ENCODE measurements at places on chromosomes 2 and 18.
A peak's percentile ranks its signal among the peaks of the same experiment; 100 is the strongest.

- H3K4me3 ChIP-seq: no peak overlapping the region
- no peaks in the 10 kb centered on the region for H3K36me3 ChIP-seq
- no peak overlapping the region for H3K27ac ChIP-seq
Measured at GRCh38 chr2:236498369-236498768, 71.3 kb upstream of the ACKR3 start.

DNA sequence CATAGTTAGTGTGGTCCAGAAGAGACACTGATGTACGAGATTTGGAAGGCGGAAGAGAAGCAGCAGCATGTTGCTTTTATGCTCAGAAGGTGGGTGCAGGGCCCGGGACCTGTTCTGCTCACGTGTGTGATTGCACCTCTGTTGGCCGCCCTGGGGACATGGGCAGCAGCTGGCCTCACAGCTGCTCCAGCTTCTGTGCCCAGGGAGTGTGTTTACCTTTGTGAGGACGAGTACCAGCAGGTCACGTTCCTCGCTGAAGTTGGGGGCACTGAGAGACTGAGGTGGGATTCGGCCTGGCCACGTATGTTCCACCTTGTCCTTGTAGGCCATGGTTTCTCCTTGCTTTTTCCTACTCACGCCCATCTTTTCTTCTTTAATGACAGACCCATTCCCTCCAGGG, 86.3 kb downstream of the PMAIP1 start:
- peaks cover 18% of the 10 kb centered on the region for H3K27me3 ChIP-seq
- DNase-seq: no peak
- H3K36me3 ChIP-seq: no peaks in the 10 kb centered on the region

DNA sequence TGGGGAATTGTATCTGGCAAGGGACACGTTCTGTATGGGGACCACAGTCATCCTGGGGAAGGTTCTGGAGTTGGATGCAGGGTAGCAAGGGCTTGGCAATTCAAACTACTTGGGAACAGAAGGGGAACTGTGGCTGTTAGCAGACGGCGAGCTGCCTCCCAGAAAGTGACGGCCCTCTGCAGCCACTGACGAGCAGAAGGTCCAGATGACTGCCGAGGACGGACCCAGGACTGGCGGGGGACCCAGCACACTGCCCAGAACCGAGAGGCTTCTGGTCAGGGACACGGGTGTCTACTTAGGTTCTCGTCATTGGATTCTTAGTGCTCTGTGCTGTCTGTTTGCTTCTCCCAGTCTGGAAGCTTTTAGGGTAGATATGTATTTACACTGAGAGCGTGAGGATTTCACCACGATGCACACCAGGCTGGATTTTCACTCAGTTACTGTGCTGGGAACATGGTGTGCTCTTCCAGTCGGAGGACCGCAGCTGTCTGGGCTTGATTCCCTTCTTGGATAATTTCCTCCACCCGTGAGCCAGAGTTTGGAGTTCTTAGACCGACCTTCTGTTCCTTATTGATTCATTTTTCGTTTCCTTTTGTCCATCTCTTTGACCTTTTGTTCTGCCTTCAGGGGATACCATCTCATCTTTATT, 13.4 kb downstream of the GPR35 start:
- no peaks in the 10 kb centered on the region for H3K36me3 ChIP-seq
- H3K27ac ChIP-seq: no peak overlapping the region
- H3K27me3 ChIP-seq: peaks cover 27% of the 10 kb centered on the region
- no peak overlapping the region for H3K4me3 ChIP-seq
- H3K4me1 ChIP-seq: no peaks in the 10 kb centered on the region
- no peak for DNase-seq

DNA sequence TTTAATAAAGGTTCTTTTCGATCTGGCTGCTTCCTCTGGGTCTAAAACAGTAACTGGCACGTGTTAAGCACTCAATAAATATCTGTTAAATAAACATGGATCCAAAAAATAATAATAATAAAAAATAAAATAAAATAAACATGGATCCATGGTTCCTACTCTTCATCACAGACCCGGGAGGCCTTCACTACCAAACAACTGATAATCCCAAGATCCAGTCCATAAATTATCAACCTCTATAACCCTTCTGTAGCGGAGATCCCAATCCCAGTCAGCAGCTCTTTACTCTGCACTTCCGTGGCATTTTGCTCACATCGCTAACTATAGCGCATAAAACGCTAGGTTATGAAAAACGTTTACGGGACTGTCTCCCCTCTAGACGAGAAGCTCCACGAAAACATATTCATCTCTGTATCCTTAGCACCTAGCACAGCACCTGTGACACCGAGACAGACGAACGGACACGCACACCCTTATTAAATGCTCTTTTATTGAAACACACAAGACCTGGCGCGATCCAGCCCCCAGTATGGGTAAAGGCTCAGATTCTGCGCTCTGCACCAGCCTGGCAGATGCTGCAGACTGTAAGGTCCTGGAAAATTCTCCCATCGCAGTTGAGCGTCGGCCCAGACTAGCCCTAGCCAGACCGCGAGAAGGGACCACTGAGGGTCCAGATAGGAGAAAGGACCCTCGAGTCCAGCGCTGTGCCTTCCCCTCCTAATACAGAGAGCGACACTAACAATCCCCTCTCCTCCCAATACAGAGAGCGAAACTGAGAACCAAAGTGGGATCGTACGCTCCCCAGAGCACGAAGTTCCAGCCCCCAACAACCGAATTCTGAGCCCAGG, 770 bp downstream of the NBAS start:
- DNase-seq: no peak
- peak overlapping the region; percentile 99 for H3K4me3 ChIP-seq
- no peaks in the 10 kb centered on the region for H3K27me3 ChIP-seq
- peak overlapping the region; percentile 81 for H3K27ac ChIP-seq

DNA sequence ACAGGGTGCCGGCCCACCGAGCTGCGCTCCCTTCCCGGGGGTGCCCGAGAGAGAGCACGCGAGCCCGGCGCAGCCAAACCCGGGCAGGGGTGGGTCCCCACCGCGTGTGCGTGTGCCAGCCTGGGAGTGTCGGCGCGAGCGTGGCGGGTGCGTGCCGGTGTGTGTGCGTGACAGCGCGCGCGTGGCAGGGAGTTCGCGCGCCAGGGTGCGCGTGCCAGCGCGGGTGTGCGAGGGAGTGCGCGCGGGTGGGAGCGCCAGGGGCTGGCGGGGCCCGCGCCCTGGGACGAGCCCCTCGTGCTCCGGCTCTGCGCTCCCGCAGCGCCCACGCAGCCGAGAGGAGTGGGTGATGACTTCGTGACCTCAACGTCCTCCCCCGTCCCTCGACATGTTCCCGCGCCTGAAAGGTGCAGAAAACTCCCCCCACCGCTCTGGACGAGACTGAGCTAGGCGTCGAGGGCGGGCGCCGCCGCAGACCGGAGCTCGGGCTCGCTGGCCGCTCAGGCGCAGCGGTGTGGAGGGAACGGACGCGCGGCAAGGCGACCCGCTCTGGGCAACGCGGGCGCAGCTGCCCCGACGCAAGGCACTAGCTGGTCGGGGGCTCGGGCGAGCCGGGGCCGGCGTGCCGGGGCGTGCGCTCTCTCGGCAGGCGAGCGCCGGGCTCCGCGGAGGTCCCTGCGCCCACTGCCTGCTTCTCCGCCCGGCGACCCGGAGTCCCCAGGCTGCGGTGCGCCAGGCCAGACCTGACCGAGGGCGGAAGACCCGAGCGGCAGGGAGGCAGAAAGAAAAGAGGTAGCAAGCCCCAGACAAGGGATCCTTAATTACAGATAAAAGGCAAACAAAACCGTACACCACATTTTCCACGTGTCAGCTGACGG, 582.8 kb downstream of the ZEB2 start:
- H3K27me3 ChIP-seq: peaks cover 40% of the 10 kb centered on the region
- no peaks in the 10 kb centered on the region for H3K36me3 ChIP-seq
- peak overlapping the region; percentile 82 for H3K4me3 ChIP-seq
- peak; percentile 43 for DNase-seq
- peaks cover 26% of the 10 kb centered on the region for H3K4me1 ChIP-seq

DNA sequence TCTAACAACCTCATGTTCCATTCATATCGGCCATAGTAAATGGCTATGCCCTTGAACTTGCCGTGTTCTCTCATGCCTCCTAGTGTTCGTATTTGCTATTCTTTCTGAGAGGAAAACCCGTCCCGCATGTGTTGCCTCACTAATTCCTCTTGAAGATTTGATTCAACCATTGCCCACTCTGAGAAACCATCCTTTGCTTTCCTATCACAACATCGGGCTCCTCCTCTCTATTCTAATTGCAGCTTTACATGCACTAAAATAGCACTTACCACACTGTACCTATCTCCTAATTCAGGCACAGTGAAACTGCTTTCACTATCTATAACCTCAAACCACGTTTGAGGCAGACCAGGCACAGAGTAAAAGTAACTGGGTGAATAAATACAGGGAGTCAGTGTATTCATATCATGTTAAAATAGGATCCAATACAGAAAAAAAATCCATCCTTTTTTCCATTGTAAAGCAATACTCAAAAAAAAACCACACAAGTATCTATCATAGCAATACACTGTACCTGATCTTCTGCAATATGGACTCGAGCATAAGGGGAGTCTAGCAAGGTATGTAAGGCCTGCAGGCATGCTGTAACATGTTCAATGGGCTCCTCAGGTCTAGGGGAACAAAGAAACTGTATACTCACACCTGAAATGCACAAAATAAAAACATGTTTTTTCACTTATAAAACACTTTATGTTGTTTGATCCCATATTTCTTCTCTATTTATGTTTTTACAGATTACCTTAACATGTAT, 39.0 kb upstream of the STRN start:
- no peak overlapping the region for H3K27ac ChIP-seq
- no peaks in the 10 kb centered on the region for H3K4me1 ChIP-seq
- peaks cover 2% of the 10 kb centered on the region for H3K36me3 ChIP-seq
- no peak overlapping the region for H3K4me3 ChIP-seq
- DNase-seq: no peak

GRCh38 chr2:96737831-96738230, 2.0 kb downstream of the LMAN2L start:
- DNase-seq: no peak
- peak overlapping the region; percentile 79 for H3K4me3 ChIP-seq
- no peak overlapping the region for H3K27ac ChIP-seq
- no peaks in the 10 kb centered on the region for H3K27me3 ChIP-seq
- peaks cover 25% of the 10 kb centered on the region for H3K4me1 ChIP-seq

DNA sequence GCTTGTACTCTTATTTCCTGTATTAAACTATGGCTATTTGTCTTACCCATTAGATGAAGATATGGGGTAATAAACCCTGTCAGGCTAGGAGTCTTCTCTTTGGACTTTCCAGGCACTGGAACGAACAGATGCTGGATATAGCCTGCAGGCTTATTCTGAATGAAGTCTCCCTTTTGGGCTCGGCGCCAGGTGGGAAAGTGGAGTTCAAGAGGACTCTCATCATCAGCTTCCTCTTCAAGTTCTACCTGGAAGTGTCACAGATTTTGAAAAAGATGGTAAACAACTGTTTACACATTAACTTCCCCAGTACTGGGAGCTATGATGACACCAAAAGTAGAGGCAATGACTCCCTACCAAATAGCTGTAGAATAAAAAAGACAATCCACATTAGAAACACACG, 27.9 kb downstream of the AOX1 start:
- no peaks in the 10 kb centered on the region for H3K36me3 ChIP-seq
- no peaks in the 10 kb centered on the region for H3K27me3 ChIP-seq
- no peak overlapping the region for H3K4me3 ChIP-seq

All from neural crest cell (in vitro differentiated cells).